ENCODE measurements at places on chromosomes 2 and 18. TPM values are rescaled to one million over a fixed set of nuclear protein-coding genes. Genes with fewer than 3 reads are reported as not detected.

The CHRND gene
- total RNA-seq = not detected

The PPIL3 gene
- 173 TPM for total RNA-seq

The SPDYA gene
- not detected for total RNA-seq

The TGIF1 gene
- total RNA-seq = 101 TPM

DNA sequence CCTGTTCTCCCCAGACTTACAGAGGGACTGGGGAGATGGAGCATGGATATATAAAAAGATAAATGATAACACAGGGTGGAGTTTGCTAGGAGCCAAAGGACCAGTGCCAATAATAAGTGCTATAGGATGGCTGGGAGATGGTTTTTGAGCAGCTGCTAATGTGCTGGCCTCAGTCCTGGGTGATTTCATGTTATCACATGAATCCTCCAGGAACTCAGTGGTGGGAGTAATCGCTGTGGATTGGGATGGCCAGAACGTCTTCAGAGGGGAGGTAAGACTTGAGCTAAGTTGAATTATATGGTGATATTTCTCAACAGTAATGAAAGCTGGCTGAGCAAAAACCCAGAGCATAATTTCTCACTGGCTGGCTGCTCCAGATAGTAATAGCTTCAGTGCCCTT lies 441.4 kb downstream of the SLC4A3 start:
- DNase-seq = no peak

DNA sequence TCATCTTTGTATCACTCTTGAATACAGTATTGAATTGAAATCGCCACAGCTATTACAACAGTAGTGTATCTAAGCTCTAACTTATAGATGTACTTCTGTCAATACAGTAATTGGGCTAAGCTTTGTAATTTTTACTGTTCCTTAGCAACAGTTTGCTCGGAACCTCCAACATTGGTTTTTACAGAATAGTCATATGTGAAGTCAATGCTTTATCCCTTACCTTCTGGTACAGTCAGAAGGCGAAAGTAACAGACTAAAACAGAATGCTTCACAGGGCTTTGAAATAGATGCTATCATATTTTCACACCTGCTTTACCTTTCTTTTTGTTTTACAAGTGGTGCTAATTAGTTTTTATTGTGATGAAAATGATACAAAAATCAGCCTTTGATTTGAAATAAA lies 46.9 kb upstream of the CYP20A1 start:
- no peak for DNase-seq

- DNase-seq = no peak
Observed at GRCh38 chr2:133682347-133682746, 114.1 kb upstream of the NCKAP5 start.

DNA sequence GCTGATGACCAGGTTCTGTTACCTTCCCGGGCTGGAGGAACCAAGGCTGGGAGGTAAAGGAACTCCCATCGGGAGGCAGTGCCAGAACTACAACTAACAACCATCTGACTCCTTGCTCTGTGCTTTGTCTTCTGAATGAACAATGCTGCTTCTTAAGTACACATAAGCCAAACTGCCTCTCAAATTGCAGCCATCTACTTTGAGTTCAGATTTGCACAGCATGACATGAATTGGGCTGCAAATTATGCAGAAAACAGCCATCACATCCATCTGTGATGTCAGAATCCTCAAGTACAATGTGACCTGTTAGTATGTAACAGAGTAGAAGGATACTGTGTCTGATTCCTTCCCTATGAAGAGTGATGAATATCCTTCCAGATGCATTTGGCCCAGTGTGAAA lies 290.6 kb downstream of the ZNF521 start:
- no peak for DNase-seq

DNA sequence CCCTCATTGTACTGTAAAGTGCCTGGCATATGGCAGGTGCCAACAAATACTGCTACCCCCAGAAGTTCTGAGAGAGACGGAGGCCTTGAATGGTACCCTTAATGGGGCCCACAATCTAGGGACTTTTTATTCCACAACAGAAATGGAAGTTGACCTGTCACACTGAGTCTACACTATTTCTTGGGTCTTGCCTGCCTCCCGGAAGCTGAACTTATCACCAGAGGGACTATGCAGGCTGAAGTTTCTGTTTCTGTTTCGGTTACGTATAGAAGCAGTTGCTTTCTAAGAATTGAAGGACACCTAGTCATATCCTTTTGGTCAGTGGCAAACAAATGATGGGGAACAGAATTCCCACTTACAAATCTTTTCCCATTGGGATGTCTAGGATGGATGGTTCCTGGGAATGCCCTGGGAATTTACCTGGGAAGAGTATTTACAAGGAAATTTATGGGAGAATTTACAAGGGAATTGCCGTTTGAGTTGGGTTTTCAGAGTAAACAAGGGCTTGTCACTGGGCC lies 74.2 kb downstream of the HS1BP3 start:
- DNase-seq = no peak

- DNase-seq = no peak
Observed at GRCh38 chr2:132757002-132757589, 87.1 kb upstream of the LYPD1 start.

Data from A172 (cell line).